ENCODE measurements at places on chromosomes 12 and 14.

DNA sequence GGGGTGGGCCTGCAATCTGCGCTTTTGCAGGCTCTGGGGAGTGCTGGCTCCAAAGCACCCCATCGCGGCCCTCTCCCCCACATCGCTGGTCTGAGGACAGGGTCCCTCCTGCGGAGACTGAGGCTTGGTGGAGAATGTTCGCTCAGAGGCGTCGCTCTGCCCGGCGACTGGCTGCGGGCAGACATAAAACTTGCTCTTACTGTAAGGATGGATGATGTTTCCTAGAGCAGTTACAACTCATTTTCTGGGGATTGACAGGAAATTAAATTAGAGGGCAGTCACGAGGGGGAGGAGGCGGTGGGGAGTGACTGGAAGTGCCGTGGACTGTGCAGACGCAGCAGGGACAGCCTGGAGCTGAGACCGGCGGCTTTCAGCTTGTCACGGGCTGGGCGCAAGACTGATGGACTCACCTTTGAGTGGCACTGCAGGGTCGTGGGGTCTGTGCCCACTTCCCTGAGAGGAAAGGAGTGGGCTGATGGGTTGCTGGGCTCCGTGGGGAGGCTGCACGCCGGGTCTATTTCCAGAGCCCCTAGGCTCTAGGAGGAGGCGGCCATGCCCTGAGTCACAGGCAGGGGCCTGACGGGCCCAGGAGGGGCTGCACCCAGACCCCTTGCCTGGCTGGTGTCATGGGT lies 32.8 kb downstream of the NOC4L start:
- DNase-seq, result no peak

DNA sequence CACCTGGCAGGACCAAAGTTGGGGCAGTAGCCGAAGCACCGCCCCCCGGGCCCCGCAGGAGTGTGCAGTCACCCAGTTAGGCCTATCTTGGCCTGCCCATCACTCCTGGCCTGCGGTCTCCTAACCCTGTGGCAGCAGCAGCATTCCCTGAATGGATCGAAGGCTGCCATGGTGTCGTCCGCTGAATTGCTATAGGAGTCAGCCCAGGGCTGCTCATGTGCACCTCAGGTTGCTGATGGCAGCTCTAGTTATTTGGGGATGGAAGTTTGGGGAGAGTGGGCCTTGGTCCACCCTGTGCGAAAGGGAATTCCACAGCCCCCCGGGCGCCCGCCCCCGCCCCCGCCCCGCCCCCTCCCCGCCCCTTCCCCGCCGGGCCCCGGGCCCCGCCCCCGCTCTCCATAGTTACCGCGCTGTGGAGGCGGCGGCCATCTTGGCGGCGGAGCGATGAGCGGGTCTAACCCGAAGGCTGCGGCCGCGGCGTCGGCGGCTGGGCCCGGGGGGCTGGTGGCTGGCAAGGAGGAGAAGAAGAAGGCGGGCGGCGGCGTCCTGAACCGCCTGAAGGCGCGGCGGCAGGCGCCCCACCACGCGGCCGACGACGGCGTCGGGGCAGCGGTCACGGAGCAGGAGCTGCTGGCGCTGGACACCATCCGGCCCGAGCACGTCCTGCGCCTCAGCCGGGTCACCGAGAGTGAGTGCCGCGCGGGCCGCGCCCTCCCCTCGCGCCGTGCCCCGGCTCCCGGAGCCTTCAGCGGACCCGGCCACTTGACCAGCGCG lies at the start of gene UNC119B:
TSS of gene UNC119B (plus strand) at position 428 of the 774 bp plus-strand sequence. CDS start at position 445, 17 bp downstream.
- DNase-seq, result peak; percentile 50

- no peak for DNase-seq
Observed at GRCh38 chr12:108712165-108712924, 19.0 kb downstream of the CORO1C start.

DNA sequence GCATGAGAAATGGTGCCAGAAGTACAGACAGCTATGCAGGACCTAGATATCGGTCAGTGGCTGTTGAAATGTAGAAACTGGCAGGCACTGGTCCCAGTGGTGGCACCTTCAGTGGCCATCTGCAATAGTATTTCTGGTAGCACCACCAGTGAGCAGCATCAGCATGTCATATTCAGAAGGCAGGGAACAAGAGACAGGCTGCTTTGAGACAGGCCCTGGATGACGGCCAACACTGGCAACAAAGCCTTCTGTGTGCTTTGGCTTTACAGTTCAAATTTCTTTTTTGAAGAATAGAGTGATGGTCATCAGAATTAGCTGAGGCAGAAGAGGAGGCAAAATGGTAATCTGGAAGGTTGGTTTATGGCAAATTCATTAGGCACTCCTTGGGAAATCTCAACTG lies 273.4 kb upstream of the SLC16A7 start:
- DNase-seq, result no peak

DNA sequence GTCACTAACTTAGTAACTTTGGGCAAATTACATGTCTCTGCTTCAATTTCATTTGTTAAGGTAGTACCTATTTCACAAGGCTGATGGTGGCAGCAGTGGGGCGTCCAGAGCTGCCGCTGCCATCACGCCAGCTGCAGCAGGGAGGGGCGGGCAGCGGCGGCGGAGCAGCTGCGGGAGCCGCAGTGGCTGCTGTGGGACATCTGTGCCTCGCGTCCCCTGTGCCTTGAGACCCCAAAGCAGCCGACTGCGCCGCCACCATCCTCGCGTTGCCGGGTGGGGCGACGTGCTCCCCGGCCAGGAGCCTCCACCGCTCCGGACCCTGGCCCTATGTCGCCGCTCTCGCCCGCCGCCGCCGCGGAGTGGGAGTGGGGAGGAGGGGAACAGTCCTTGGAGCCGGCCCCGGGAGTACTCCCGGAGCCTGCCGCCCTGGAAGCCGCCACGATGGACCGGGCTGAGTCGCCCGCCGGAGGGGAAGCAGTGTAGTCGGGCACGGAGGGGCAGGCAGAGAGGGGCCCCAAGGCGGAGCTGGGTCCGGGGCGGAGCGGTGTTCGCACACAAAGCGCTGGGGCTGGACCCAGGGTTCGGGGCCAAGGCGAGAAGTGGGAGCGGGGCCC lies 51.4 kb downstream of the A2M start:
- peak; percentile 80 for DNase-seq

- peak; percentile 11 for DNase-seq
Observed at GRCh38 chr12:113461666-113462065, 10.0 kb downstream of the LHX5 start.

DNA sequence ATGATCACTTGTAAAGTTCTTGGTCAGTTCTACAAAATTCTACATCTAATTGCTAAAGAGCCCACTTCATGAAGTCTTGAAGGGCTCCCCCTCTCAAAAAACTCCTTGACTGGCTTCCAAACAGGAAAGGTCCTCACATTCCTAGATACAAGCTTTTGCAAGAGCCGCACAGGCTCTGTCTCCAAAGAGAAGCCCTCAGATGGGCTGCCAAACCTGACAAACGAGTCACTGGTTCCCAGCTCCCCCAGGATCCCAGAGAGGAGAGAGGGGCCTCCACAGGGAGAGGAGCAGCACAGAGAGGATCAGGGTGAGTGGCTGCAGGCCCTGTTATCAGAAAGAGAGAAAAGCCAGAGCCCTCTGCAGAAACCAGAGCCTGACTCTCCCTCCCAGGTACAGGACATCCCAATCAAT lies 5.8 kb downstream of the NID2 start:
- DNase-seq, result no peak

GRCh38 chr12:57477710-57478681 lies 1.7 kb downstream of the ARHGAP9 start:
- DNase-seq, result no peak

Data from dermis microvascular lymphatic vessel endothelial cell (primary cell).